Anterior cingulate cortex (tissue), 58 donors: ENCODE measurements at places on chromosomes 6 and 20.
A peak's percentile ranks its signal among the peaks of the same experiment; 100 is the strongest.

- no peak for DNase-seq
Measured at GRCh38 chr6:98672681-98673475, 161.5 kb upstream of the POU3F2 start.

GRCh38 chr20:51195990-51196389, 173.1 kb upstream of the KCNG1 start:
- no peak for DNase-seq

DNA sequence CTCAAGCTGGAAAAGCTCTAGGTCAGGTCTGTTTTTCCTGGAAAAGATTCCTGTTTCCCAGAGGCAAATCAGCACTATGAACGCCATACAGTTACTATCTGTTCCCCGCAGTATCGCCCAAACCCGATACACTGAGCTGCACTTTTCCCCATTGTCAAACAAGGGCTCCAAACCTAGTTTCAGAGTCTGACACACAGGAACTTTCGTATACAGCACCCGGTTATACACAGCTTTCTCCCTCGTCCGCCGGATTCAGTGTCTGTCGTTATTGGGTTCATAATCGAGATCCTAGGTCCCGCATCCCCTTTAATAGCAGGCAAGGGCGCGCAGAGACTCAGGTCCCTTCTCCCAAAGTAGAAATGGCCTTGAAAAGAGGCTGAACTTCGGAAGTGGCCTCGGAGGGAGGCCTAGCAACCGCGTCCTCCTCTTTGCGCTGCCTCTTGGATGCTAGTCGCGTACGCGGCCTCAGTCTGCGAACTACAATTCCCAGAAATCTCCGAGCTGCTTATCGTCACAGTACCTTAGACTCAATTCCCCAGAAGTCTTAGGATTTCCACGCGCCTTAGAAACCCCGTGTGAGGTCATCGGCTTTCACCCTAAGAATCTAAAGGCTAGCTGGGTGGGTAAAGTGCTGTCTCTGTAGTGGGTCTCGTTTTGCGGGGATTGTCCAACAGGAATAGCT, 34.2 kb downstream of the ZNF391 start:
- no peak for DNase-seq

- no peak for DNase-seq
Measured at GRCh38 chr20:19453410-19453809, 241.0 kb downstream of the SLC24A3 start.

GRCh38 chr6:16649890-16650289, 111.4 kb downstream of the ATXN1 start:
- no peak for DNase-seq

DNA sequence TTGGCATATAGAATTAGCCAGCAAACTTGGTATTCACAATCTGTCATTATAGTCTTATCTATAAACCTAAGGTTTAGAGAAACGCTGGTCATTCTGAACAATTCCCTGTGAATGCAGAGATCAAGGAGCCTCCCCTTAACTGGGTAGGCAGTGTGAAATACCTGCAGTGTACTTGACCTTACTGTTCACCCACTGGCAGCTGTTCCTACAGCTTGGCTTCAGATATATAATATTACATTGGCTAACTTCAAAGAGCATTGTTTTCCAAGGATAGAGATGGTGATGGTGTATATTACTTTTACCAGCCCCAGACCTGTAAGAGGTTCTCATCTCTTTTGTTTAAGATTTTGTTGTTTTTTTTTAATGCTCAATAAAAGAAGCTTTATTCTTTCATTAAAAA, 168.3 kb downstream of the ESR1 start:
- DNase-seq: no peak

GRCh38 chr20:47142774-47143170, 213.7 kb downstream of the ZMYND8 start:
- no peak for DNase-seq

GRCh38 chr6:3328796-3329195, 70.0 kb downstream of the PSMG4 start:
- DNase-seq: no peak

DNA sequence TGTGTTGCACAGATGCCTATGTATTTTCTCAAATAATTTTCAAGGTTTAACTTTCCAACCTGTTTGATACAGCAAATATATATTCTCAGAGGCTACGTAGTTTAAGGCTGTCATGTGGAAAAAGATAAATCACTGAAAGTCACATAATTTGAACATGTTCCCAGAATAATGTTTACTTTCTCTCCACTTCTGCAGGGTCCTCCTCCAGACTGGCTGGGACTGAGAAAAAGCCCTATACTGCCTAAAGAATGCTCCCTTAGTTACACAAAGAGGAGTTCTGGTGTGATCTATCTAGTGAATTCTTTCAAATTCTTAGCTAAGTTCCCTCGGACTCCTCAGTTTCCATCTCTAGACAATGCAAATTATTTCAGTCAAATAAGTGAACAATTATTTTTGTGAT, 411.0 kb downstream of the C6orf118 start:
- DNase-seq: no peak

DNA sequence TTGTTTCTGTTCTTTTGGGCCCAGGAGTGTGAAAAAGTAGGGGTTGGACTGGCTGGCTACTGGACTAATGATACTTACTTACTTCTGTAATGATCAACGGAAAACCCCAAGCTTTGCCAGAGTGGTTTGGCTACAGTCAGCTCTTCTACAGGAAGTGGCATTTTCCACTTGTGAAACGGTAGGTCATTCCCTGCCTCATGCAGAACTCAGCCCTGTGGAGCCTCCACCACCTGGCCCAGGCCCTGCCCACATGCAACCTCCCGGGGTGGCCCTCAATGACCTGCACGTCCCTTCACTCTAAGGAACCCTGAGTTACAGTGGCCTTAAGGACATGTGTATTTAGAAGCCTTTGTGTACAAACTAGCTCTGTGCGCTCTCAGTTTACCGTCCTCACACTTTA, 140.4 kb downstream of the DTNBP1 start:
- no peak for DNase-seq

GRCh38 chr6:49430187-49430586, 32.9 kb downstream of the MMUT start:
- DNase-seq: no peak

DNA sequence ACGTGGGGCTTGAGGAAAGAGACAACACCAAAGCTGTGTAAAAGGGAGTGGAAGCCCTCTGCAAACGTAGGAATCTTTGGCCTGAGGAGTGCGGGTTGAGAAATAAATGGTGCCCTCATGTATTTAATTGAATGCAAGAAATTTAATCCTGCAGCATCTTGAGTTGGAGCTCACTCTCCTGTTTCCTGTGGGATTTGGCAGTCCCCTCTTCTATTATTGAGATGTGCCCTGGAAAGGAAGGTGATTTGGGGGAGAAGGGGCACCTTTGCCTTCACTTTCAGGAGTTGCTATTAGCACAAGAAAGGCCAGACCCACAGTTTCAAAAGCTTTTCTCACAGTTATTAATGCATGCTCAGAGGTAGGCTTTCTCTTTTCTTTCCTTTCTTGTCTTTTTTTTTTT, 201.4 kb upstream of the HDDC2 start:
- no peak for DNase-seq

- DNase-seq: peak; percentile 20
Measured at GRCh38 chr6:130322673-130323268, 43.0 kb upstream of the TMEM200A start.

DNA sequence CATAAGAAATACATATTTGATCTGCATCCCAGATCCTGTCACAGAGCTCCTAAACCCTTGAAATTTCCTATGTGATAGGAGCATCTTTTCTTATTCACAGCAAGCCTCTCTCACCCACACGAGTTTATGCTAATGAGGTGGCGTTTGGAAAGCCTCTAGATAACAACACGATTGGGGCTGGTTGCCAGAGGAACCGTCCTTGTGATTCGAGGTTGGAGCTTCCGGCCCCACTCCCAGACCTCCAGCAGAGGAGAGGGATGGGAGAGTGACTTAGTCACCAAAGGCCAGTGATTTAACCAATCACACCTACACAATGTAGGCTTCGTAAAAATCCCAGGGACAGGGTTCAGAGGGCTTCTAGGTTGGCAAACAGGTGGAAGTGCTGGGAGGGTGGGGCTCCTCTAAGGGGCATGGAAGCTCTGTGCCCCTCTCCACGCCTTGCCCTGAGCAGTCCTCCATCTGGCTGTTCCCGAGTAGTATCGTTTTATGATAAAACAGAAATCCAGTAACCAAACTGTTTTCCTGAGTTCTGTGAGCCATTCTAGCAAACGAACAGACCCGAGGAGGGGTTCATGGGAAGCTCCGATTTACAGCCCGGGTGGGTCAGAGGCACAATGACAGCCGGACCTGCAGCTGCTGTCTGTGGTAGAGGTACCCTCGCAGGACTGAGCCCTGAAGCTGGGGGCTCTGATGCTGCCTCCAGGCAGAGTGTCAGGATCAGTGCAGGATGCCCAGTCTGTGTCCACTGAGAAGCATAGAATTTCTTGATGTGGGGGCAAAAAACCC, 238.1 kb upstream of the ARID1B start:
- DNase-seq: no peak

GRCh38 chr6:150745896-150746295, 119.6 kb upstream of the MTHFD1L start:
- no peak for DNase-seq

GRCh38 chr6:75263401-75263750, 19.8 kb upstream of the COX7A2 start:
- no peak for DNase-seq

GRCh38 chr6:37131104-37131959, 38.6 kb upstream of the PIM1 start:
- peak; percentile 21 for DNase-seq

DNA sequence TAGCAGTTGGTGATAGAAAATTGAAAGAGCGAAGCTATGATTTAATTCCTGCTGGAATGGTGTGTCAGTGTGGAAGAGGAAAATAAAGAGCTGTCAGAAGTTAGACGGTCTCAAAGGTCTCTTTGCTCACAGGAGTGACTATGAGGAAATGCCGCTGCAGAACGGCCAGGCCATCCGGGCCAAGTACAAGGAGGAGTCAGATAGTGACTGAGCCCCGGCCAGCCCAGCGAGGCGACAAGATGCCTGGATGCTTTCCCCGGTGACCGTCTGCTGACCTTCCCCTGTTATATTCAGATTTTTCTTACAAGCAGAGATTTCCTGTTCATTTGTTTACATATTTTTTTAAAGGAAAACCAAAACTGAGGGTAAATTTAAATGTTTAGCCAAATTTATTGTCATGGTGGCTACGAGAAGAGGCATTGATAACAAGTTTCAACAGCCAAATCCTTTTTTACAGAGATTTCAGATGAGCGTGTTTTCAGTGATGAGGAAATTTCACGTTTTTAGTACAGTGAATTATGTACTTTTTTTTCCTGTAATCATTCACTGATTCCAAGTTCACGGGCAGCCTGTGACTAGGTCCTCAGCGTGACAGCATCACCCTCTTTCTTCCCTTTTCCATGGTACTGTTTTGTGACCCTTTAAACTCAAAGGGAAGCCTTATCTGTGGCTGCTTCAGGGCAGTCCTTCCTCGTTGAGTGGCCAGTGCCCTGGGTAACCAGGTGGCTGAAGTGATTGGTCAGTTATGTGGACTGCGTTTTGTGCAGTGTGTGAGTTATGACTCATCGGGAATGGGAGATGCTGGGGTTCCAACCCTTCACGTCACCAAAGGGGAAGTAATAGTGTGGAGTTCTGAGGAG, 12.6 kb downstream of the DYNLT1 start:
- DNase-seq: no peak

GRCh38 chr6:147820520-147820919, 312.0 kb downstream of the SAMD5 start:
- DNase-seq: no peak

DNA sequence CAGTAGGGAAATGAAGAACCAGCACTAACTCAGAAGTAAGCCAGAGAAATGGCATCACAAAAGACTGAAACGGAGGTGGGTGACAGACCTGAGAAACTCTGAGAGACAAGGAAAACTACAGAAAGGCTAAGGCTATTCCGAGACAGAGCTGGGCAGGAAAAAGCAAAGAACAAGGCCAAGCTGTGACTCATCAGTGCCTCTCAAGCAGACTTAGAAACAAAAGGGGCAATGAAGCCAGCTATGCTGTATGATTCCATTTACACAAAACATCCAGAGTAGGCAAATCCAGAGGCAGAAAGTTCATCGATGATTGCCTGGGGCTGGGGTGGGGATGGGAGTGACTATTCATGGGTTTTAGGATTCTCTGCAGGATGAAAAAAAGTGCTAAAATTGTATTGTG, 50.0 kb downstream of the SLC23A2 start:
- peak; percentile 50 for DNase-seq
